M059J (cell line): ENCODE measurements at places on chromosomes 3 and 15. TPM values are rescaled to one million over a fixed set of nuclear protein-coding genes. Genes with fewer than 3 reads are reported as not detected.

Gene CHST2
- total RNA-seq: 2.8 and 3.4 TPM in 2 replicates

Gene GRK7
- not detected in 2 replicates for total RNA-seq

Gene ARGFX
- total RNA-seq: not detected in 2 replicates

Gene RBP2
- total RNA-seq: not detected in 2 replicates

Gene IGSF10
- total RNA-seq: 4.3 and 5.1 TPM in 2 replicates

Gene TRAIP
- 6.5 and 9.9 TPM in 2 replicates for total RNA-seq

Gene IQCH
- 4.3 and 8.3 TPM in 2 replicates for total RNA-seq

Gene GMPPB
- total RNA-seq: 20.4 and 39.4 TPM in 2 replicates

Gene AMT
- 0.12 and 0.32 TPM in 2 replicates for total RNA-seq

Gene ILDR1
- not detected in 2 replicates for total RNA-seq

Gene GPR149
- not detected in 2 replicates for total RNA-seq

Gene EFCC1
- not detected in 2 replicates for total RNA-seq

Gene TIGIT
- not detected in 2 replicates for total RNA-seq

Gene LRRN1
- total RNA-seq: 1.3 and 1.6 TPM in 2 replicates

Gene GP9
- not detected in 2 replicates for total RNA-seq

Gene NRROS
- 0.42 and 1.1 TPM in 2 replicates for total RNA-seq

Gene LCTL
- total RNA-seq: 4.6 and 7.6 TPM in 2 replicates

Gene MYLK
- total RNA-seq: 173 and 262 TPM in 2 replicates

Gene HACD2
- total RNA-seq: 43.4 and 63.9 TPM in 2 replicates

Gene NPHP3
- 5.4 and 15.7 TPM in 2 replicates for total RNA-seq

Gene DISP2
- total RNA-seq: 0.49 and 2.4 TPM in 2 replicates

Gene MYO5A
- total RNA-seq: 14.7 and 23.6 TPM in 2 replicates

Gene TGM4
- not detected in 2 replicates for total RNA-seq

Gene MYZAP
- 7.9 and 8.2 TPM in 2 replicates for total RNA-seq

Gene GADL1
- total RNA-seq: not detected in 2 replicates

Gene SST
- 0.62 and 0.94 TPM in 2 replicates for total RNA-seq

Gene EHD4
- total RNA-seq: 21.8 and 28.6 TPM in 2 replicates

Gene SAMD7
- total RNA-seq: not detected in 2 replicates

Gene CD86
- 0.37 TPM in 1 of 2 replicates, not detected in the other for total RNA-seq
